Stimulated activated CD4-positive, alpha-beta T cell treated with anti-CD3 and anti-CD28 coated beads, Interleukin-15, amount 100 ng/mL, for 48 hours (primary cell): ENCODE measurements at places on chromosomes 2 and 18.

GRCh38 chr2:183034806-183035205 lies 3.5 kb downstream of the NCKAP1 start:
- no peak for DNase-seq

- DNase-seq = no peak
These were observed 33.7 kb downstream of the LANCL1 start for GRCh38 chr2:210442878-210443277.

- DNase-seq = no peak
These were observed 22.4 kb downstream of the FBLN7 start for GRCh38 chr2:112160283-112161250.

DNA sequence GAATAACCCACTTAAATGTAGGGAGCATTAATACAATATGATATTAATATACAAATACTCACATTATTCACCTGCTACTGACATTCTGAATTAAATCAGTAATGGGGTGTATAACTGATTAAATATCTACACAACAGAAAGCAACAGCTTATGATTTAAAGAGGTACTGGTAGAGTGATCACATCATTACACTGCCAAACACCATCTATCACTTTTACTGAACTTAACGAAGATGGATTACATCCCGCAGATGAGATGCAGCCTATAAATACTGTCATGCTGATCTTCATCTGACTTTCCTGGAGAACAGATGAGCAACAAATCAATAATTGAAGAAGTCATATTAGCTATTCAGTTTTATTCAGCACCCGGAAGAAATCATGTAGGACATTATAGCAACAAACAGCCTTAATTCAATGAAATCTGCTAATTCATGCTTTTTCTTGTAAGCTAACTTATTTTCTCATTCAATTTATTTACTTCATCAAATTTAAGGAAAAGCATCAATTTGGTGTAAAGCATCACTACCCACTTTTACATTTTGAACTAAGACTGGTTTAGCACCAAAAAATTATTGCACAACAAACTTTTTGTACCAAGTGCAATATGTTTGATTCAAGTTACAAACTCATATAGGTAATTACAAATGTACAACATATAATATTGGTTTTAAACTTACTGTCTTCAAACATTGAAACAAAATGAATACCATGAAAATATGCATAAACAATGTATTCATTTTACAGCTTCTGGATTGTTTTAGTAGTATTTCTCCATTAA lies 1509.0 kb downstream of the LRP1B start:
- DNase-seq = no peak

GRCh38 chr2:133812826-133813617 lies 244.8 kb upstream of the NCKAP5 start:
- DNase-seq = no peak

GRCh38 chr18:74493689-74494088 lies 2.5 kb upstream of the CNDP2 start:
- DNase-seq = no peak

- no peak for DNase-seq
These were observed 4.7 kb downstream of the CDH19 start for GRCh38 chr18:66599190-66599589.

GRCh38 chr2:105510761-105511528 lies 112.1 kb upstream of the FHL2 start:
- no peak for DNase-seq

DNA sequence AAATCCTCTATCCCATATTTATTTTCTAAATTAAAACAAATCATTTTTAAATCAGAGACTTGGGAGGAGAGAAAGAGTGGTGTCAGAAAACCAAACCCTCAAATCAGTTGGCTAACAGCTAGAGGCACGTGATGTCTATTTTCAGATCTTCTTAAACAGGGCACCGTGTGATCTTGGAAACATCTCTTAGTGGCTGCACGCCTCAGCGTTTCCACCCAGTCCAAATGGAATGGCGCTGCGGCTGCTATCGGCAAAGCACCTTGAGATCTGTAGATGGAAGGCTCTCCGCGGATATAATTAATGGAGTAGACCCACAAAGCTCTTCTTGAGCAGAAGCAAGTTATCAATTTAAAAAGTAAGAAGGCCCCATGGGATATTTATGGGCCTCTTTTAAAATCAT lies 50.0 kb downstream of the NRP2 start:
- DNase-seq = no peak

DNA sequence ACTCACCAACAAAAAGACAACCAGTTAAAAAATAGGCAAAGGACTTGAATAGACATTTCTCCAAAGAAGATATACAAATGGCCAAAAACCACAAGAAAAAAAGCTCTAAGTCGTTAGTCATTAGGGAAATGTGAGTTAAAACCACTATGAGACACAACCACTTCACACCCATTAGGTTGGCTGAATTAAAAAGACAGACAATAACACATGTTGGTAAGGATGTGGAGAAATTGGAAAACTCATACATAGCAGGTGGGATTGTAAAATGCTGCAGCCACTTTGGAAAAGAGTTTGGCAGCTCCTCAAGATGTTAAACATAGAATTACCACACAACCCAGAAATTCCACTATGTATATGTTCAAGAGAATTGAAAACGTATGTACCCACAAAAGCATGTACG lies 117.6 kb upstream of the SPATS2L start:
- no peak for DNase-seq

GRCh38 chr18:8003878-8004675 lies 437.0 kb downstream of the PTPRM start:
- DNase-seq = no peak

DNA sequence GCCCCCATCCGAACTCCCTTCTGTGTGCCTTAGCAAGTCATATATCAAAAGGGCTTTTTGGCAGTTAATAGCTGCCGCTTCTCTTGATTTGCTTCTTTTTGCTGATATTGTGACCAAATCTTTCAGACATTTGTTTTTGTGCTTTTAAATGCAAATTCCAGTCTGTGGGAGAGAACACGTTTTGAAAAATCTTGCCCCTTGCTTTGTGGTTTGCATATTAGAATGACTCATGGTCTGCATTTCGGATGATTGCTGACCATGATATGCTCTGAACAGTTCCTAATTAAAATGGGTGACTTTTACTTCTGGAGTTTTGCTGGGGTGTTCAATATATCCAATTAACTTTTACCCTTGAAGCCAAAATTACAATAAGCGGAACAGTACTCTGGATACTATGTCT lies 58.2 kb upstream of the ST6GAL2 start:
- no peak for DNase-seq

GRCh38 chr18:475202-476031 lies 25.1 kb downstream of the COLEC12 start:
- DNase-seq = no peak

- no peak for DNase-seq
These were observed 83.8 kb downstream of the AGAP1 start for GRCh38 chr2:235577404-235578330.

DNA sequence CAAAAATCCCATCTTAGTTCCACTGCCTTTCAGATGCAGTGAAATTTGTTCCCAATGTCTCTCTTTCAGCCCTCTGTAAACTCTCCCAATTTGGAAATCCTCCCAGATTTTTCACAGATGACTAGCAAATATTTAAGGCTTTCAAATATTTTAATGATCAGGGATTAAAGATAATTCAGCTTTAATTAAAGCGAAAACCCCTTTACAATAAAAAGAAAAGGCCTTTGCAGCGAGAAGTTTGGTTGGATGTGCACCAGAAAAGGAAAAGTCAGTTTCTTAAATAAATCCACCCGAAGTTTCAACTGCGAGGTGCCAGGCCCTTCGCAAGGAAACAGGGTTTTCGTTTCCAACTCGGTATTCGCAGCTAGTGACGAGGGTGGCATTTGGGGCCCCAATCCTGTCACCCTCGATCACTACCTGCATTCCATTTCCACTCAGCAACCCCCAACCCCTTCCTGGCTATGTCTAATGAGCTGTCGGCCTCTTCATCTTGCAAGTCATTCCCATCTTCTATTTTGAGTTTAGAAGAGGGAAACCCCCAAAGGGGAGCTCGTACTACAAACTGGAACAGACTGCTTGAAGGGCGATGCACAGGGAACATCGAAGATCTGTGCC lies 1.5 kb downstream of the RAX start:
- no peak for DNase-seq

DNA sequence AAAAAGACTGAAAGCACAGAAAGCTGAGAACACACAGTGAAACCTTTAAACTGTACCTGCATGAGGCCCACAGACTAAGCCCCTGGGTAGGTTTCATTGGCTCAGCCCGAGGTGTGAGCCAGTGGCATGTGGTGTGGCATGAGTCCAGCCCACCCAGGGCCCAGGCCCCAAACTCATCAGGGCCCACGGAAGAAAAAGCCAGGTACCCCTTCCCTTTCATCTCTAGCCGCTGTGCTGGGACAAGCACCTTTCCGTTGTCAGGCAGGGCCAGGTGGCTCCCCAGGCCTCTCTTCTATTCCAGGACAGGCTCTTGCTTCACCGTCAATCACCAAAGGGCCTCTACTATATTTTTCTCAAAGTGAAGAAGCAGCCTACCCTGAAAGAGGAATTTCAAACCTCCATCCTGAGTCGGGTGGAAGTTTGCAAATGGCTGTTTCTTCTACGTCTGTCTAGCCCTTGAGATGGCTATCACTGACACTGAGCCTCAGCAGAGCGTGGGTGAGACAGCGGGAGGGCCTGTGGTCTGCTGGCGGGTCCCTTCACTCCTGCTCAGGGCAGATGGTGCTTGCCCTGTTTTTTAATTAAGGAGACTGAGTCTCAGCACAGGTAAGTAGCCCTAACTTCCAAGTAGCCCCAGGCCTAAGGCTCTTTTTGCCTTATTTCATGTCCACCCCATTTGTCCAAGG lies 8.6 kb downstream of the DNAJB2 start:
- no peak for DNase-seq

DNA sequence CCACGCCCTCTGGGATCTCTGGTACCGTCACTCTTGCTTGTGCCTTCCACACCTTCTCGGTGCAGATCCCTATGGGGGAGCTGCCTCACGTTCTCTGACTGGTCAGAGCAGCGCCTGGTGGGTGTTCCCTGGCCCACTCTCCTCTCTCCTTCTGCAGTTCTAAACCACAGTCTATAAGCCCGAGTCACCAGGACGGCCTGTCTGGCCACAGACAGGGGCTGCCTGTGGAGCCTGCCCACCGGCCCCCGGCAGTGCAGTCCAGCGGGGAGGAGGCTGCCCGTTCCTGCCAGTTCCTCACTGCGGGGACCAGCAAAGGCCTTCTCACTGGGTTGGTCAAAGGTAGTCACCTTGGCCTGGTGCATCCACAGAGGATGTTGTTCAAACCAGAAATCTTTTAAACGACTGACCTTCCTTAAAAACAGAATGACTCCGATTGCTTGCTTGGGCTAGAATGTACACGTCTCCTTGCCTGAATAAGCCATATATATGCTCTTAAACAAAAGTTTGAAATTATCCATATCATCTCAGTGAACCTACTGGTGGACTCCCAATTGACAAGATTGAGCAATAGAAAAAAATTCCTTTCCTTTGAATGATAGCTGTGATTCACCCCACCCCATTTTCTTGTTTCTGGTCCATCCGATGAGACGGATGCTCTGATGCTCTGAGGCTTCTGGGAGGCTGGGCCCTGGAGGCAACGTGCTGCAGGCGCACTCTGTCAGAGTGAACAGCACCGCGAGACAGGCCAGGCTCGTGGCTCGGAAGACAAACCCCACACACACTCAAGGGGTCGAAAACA lies 61.2 kb downstream of the RALBP1 start:
- no peak for DNase-seq

DNA sequence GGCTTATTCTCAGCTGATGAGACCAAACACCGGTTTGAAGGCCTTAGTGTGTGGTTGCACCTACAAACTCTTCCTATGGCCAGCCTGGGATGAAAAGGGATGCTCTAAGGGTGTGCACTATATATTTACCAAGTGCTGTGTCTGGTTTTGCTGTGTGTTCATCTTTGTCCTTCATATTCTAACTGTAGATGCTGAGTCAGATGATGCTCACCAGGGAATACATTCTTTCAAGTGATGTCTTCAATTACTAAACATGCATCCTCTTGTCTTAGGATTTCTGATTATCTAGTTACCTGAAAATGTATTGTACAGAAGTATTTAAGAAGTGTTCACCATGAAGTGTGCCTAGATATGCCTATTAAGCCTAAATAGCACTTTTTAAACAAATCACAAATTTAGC lies 1111.6 kb upstream of the ZEB2 start:
- DNase-seq = no peak

GRCh38 chr2:239519089-239519920 lies 118.5 kb upstream of the HDAC4 start:
- no peak for DNase-seq

- no peak for DNase-seq
These were observed 156.4 kb upstream of the ITGA4 start for GRCh38 chr2:181300600-181301291.

DNA sequence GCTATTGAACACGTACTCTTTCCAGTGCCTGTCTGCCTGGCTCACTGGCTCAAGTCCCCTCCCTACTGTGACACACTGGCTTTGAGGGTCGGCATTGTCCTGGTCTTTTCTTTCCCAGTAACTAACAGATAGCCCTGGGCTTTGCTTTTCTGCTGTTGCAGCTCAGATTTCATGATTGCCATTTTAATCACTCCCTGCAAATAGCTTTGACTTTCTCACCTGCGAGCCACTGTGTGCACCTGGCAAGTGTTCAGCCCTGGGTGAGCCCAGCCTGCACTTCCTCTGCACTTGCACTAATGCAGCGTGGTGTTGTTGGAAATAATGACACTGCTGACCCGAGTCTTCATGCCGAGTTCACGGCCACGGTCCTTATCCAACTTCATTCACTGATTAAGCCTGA lies 52.9 kb downstream of the DCDC2C start:
- DNase-seq = no peak

- DNase-seq = no peak
These were observed 447.4 kb downstream of the EPHA4 start for GRCh38 chr2:221124532-221125240.

DNA sequence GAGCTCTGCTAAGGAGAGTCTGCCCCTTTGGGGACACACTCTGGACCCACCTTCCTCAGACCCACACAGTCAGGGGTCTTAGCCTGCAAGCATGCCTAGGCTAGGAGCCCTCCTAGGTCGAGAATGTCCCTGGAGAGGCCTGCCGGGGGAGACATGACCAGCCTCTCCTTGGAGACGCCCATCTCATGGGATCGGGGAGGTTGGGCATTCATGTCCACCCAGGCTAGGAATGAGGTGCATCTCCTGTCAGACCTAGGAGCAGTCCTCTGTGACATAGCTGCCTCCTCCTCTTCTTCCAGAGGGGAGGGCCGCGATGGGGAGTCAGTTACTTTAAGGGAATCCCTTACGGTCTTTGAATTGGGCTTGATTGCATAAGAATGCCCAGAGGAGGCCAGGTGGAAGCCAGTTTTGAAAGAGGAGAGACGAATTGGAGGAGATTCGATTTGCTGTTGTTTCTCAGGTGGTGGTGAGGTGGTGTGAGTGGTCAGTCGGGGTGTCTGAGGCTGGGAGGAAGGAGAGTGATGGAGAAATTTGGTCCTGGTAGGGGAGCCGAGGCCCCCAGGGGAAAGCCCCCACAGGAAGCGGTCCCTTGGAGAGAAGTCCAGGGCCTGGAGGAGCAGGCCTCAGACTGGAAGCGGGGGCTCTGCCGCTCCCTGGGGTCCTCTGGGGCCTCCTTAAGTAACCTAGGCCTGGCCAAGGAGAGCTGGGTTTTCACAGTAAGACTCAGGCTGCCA lies 241.3 kb downstream of the DYSF start:
- DNase-seq = no peak

GRCh38 chr2:61396005-61396404 lies 74.9 kb downstream of the USP34 start:
- no peak for DNase-seq
